ENCODE measurements at places on chromosomes 2 and 18.

DNA sequence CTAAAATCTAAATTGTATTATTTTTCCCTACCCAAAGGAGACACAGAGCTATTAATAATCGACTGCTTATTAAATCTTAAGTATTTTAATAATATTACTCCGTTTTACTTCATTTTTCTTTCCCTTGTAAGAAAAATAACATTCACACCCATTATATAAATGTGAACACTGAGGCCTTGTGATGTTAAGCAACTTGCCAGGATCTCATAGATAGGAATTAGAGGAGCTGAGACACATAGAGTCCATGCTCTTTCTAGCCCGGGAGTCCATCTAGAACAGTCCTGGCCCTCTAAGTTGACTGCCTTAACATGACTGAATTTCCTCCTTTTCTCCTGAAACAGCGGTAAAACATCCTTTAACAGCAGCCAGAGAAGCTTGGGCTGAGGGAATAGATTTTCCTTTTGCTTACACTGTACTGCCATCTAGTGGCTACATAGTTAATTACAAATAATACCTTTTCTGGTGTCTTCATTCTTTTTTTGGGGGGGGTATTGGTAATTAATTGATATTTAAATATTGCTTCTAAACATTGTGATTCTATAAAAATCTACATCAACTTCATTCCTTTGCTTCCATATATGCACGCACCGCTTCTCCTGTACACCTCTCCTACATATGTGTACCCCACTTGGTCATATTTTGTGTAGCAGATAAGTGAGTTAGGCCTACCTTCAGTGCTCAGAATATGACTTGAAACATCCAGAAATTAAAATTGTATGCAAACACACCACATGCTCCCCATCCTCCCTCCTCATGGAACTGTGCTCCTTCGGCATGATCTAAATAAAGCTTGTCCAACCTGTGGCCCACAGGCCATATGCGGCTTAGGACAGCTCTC lies 125.8 kb upstream of the HNMT start:
- peak; percentile 22 for DNase-seq

DNA sequence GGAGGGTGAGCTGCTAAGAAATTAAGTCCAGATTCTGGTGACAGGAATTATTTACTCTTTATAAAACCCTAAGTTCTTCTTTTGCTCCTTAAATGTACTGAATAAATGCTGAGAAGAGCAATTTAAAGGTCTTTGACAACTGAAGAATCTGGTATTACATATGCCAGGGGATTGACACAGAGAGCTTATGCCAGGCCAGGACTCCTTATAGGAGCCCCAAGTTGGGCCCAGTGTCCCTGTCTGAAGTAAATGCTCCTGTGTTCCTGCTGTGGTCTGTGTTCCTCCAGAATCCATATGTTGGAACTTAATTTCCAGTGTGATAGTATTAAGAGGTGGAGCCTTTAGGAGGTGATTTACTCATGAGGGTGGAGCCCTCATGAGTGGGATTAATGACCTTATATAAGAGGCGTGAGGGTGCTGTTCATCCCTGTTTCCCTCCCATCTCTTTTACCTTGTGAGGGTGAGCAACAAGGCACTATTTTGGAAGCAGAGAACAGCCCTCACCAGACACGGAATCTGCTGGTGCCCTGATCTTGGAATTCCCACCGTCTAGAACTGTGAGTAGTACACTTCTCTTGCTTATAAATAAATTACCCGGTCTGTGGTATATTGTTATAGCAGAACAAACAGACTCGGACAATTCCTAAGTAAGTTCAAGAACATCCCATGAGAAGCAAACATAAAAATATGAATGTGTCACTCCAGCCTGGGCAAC lies 39.8 kb downstream of the LYPD6 start:
- DNase-seq, result no peak

GRCh38 chr18:44672506-44672905 lies 8.2 kb upstream of the SETBP1 start:
- no peak for DNase-seq

DNA sequence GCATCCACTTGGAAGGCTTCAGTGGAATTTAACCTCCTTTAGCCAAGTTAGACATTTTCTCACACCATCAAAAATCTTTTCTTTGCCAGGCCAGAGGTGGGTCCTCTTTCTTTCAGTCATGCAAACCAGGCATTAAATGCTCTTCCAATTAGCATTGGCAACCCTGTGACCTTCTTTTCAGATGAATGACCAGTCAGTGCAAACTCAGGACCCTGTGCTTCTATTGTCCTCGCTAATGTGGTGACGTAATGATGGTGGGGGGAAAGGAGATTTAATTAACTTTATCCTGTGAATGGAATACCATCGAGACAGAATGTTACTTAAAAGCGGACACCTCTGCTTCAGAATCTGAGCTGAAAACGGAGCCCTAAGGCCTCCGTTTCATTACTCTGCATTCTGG lies 23.2 kb upstream of the STPG4 start:
- no peak for DNase-seq

GRCh38 chr2:180376066-180376465 lies 369.0 kb upstream of the CWC22 start:
- no peak for DNase-seq

DNA sequence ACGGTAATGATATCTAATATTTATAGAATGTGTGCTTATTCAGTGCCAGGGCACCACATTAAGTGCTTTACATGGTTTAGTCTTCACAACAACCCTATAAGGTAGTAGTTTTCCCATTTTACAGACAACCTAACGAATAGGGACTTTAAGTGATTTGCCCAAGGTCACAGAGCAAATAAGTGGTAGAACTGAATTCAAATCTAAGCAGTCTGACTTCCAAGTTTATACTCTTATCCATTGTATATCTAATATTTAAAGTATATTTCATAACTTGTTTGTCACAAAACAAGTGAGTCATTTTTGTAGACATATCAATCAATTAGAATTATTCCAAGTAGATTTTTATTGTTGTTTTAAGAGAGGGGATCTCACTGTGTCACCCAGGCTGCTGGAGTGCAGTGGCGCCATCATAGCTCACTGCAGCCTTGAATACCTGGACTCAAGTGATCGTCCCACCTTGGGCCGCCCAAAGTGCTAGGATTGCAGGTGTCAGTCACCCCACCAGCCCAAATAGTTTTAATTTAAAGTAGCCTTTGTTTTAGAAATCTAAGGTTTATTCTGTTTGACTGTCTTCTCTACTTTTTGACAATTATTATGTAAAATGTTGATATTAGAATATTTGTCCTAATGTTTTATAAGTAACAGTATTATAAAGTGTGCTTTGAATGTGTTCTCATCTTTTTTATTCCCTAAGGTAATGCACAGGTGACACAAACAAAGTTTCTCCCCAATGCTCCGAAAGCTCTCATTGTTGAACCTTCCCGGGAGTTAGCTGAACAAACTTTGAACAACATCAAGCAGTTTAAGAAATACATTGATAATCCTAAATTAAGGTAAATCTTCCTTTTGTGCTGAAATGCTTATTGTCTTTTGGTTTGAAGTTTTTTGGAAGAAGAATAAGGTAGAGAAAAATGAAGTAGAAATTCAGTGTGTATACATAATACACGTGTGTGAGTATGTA lies 15.1 kb downstream of the DDX1 start:
- DNase-seq, result no peak

DNA sequence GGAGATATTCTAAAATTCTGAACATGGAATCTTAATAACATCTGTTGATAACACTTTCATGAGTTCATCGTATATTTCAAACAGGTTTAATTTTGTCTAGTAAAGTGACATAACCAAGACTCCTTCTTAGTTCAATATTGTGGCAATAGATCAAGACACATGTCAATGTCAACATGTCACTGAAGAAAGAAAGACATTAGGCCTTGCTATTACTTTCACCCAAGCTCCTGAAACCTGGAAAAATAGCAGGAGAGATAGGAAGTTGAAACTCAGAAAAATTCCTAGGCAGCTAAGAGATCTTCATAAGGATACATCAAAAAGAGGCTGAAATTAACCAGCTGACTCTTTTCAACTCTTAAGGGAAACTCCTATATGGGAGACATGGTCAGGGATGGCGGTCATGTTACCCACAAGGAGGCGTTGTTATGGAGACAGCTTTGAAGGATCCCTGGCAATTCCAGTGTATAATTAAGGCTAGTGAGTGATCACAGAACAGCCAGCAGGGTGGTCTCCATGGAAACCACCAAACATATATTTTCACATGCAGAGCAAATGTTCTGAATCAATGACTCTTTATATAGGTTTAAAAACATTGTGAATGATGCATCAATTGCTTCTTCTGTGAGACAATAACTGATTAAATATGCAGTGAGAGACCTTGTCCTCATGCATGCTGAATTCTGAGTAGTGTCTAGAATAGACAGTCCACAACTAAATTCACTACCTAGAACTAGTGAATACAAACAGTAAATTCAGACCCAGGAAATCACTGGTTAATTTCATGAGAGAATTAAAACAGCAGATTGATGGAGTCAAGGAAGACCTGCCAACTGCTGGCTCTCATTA lies 115.3 kb upstream of the RIOK3 start:
- DNase-seq, result peak; percentile 28

DNA sequence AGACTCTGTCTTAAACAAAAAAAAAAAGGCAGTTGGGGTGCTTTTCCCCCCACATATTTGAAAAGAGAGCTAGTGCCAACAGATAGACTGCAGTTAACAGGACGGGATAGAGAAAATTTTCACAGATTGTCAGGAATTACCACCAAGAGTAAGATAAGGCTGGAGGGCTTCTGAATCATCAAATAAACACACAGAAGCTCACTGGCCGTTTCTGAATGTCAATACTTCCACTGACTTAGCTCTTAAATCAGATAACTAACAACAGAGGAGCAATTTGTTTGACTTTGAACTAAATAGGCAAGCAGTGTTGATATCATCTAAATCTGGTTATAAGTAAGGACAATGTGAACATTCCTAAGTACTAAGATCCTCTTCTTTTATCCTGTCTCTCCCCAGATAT lies 34.7 kb downstream of the PIEZO2 start:
- DNase-seq, result no peak

- DNase-seq, result no peak
Measured at GRCh38 chr2:54960164-54960563, 90.1 kb downstream of the RTN4 start.

DNA sequence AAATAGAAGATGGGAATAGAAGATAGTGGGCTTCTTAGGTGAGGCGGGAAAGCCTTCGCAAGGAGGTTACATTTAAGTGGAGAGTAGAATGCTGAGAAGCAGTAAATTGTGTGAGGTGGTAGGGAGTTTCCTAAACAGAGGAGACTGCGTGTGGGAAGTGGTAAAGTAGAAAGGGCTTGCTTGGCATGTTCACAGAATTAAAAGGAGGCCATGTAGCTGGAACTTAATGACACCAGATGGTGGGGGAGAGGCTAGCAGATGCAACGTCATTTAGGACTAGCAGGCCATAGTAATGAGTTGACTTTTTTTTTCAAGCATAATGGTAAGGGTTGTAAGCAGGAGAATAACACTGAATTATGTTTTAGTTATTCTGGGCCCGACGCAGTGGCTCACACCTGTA lies 13.0 kb upstream of the RTN4 start:
- DNase-seq, result peak; percentile 80

GRCh38 chr18:36308711-36309435 lies 11.4 kb downstream of the FHOD3 start:
- DNase-seq, result no peak

DNA sequence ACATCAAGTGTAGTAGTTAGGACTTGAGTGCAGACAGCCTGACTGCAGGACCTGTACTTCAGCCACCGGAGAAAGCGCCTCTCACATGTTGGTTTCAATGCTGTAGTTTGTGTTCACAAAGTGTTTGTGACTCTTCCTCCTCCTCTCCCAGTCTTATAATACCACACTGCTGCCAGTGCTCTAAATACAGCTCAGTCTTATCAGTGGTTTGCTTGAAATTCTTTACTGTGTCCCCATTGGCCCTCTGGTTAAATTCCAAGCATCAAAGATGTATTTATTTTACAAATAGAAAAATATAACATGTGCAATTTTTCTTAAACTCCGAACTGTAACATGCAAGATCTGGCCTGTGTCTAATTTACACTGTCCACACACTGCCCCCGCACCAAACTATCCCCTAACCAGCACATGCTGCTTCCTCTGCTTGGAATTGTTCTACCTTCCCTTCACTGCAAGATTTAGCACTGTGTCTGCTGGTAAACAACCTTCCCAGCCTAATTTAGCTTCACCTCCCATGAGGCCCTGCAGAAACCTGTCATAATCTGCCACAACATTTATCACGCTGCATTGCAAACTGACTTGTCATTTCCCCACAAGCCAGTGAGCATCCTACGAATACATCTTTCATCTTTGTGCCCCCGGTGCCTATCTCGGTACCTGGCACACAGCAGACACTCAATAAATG lies 77.1 kb downstream of the SUMO1 start:
- no peak for DNase-seq

DNA sequence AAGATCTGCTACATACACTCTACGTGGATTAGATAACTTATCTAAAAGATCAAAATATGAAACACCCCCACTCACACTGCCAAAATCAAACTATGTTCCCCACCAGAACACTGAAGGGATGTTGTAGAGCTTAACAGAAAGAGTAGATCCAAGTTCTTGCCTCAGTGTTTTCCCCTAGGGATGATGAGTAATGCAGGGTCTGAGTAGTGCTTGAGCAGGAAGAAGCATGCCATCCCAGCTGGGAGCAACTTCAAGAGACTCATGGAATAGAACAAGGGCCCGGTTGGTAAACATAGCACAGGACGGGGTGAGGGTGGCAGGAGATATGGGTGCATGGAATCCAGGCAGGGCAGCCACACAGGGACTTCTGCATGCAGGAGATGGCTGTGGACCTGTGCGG lies 74.3 kb downstream of the SNTG2 start:
- DNase-seq, result no peak

- DNase-seq, result peak; percentile 16
Measured at GRCh38 chr18:60469387-60470100, 97.0 kb upstream of the MC4R start.

DNA sequence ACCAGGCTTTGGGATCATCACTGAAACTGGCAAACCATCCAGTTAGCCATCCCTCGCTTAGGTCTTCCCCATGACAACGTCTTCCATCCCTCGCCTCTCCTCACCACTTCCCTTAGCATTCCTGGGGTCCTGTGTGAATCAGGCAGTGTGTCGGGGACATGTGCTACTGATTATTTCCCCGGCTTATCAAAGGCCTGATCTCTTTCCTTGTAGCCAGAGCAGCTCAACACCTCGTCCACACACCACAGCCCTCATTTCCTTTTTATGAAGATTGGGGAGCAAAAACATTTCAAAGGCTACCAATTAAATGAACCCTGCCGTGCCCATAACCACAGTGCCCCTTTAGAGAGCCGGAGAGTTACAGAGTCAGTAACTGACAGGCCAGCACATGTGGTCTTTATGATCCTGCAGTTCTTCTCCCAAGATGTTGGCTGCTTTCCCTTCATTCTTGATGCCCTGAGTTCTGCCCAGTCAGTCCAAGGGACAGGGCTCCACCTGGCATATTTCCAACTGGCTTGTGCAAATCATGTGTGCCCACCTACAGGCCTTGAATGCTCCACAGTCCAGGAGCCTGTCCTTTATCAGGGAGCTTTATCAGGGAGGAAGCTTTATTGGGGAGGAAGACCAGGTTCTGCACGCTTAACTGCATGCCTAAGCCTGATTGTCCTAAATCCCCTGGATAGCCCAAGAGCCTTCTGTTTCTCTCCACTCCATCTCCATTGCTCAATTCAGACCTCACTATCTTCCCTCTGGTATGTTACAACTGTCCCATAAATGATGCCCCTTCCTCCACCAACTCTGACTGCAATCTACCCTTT lies 343.1 kb downstream of the CYRIA start:
- DNase-seq, result no peak

- no peak for DNase-seq
Measured at GRCh38 chr2:51224790-51225189, 192.9 kb upstream of the NRXN1 start.
